ENCODE measurements at places on chromosomes 11 and 22.

GRCh38 chr11:106426696-106427095 is 349.2 kb downstream of the AASDHPPT start:
- no peak for DNase-seq

DNA sequence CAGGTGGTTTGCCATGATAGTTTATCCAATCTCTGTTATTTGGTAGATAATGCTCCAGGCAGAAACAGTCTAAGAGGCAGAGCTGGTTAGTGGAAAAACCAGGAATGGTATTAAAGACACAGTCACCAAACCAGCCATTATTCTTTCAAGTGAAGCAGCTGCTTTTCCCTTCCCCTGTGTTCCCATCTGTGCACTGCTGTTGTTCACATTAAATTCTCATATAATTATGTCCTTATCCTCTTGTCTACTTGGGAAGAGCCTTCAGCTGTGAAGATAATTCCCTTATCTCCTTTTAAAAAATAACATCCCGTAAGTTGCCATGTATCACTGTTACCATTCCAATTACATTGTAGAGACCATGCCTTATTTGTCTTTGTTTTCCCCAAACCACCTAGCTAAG is 5.2 kb upstream of the TBCEL start:
- DNase-seq, result no peak

- no peak for DNase-seq
These were observed 648 bp downstream of the DLG2 start for GRCh38 chr11:85626496-85626895.

DNA sequence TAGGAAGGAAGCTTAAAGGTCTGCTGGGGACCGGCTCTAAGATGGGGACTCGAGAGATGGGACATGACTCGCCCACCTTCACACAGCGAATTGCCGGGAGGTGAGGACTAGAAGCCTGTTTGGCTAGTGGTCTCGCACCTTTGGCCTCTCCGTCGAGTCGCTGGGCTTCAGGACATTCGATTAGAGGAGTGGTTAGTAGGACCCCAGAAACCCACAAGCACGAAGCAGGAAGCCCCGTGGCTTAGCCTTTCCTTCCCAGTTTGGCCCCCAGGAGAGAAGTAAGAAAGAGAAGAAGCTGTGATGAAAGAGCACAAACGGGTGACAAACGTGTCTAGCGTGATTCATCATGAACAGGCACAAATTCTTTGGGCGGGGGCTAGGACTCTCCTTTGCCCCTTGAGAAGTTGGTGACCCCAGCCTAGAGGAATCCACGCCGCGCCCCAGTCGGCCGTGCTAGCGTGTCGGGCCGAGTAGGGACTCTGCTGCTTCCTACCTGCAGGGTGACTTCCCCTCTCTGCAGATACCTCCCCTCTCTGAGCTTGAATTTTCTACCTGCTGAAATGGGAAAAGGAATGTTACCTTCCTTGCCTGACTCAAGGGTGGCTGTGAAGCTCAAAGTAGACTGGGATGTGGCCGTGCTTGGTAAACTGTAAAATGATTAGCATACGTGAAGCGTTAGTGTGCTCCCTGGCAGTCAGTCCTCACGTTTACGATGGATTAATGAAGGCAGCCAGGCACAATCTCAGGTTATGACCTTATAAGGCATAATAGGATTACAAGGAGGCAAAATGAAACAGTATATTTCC is 1.1 kb upstream of the ADM start:
- no peak for DNase-seq

DNA sequence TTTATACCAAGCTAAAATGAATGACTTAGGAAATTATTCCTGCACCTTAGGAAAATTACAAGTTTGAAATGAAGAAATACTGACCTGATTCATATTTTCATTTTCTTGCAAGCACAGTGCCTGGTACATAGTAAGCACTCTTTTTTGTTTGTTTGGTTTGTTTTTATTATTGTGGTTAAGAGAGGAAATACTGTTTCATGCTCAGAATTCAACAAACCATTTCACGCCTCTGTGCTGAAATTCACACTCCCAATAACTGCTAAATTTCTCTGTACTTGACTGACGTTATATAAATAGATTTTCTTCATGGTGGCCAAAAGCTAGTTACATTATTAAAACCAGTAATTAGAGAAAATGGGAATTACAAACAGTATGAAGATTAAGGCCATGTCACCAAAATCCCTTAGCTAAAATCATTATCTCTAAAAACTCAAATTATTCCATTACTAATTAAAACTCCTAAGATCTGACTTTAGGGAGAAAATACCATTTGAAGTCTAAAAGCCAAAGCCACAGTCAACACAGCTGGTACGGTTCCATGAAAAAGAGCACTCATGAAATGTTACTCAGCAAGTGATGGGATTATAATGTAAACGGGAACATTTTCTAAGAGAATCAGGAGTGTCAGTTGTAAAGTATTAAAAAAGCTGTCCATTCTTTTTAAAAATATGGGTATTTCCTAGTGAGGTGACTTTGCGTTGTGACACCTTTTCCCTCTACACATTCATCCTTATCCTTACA is 77.8 kb upstream of the DDI1 start:
- no peak for DNase-seq

- DNase-seq, result no peak
These were observed 72.4 kb upstream of the TMEM45B start for GRCh38 chr11:129743112-129743815.

DNA sequence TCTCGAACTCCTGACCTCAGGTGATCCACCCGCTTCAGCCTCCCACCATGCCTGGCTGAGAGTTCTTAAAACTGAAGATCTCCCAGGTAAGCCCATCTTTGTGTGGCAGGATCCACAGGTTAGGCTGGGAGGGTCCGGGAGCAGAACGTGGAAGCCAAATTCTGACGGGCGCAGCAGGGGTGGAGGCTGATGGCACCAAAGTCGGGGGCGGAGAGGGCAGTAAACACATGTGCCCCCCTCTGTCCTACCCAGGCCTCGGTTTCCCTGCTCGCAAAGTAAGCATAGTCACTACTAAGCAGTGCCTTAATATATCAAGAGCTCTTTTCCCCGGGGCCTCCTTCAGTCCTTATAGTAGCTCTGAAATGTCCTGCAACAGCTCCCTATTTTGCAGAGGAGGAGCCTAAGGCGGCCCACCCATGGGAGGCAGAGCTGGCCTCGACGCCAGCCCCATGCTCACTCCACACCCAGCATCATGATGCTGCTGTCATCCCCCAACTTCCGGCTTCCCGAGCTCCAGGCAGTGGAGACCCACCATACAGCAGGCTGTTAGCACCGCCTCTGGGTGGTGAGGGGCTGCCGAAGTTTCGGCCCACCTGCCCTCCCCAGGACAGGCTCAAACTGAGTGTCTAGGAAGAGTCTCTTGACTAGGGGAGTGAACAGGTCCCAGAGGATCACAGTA is 230.0 kb downstream of the CTTN start:
- DNase-seq, result no peak

DNA sequence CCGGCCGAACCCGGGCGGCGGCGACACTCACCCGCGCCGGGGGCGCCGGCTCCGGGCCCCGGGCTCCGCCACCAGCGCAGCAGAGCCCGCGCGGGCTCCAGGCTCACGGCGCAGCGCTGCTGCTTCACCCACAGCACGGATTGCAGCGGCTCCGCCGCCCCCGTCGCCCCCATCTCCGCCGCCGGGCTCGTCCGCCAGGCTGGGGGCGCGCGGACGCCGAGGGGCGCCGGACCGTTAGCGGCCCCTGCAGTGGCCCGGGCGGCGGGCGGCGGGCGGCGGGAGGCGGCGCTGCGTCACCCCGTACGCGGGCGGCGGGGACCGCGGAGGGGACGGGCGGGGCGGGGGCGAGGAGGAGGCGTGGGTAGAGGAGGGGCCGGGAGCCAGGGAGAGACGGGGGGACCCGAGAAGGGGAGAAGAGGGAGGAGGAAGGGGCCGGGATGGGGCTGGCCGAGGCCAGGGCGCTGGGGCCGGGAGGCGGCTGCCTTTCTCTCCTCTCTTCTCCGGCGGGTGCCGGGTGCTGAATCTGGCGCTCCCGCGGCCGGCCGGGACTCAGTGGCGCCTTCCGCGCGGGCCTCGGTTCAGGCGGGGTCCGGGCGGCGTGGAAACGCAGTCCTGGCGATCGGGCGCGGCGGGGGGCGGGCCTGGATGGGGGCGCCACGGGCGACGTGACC is at the start of gene CERK:
TSS of gene CERK (minus strand) at position 277 of the 671 bp plus-strand sequence. CDS start at position 173, 104 bp downstream.
- peak; percentile 77 for DNase-seq

DNA sequence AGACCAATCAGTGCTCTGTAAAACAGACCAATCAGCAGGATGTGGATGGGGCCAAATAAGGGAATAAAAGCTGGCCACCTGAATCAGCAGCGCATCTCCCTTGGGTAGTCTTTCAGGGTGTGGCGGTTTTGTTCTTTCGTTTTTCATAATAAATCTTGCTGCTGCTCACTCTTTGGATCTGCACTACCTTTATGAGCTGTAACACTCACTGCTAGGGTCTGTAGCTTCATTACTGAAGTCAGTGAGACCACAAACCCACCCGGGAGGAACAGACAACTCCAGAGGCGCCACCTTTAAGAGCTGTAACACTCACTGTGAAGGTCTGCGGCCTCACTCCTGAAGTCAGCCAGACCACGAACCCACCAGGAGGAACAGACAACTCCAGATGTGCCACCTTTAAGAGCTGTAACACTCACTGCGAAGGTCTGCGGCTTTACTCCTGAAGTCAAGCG is 175.5 kb upstream of the PDGFD start:
- no peak for DNase-seq

- no peak for DNase-seq
These were observed 6.2 kb upstream of the CUL5 start for GRCh38 chr11:108002476-108002875.

DNA sequence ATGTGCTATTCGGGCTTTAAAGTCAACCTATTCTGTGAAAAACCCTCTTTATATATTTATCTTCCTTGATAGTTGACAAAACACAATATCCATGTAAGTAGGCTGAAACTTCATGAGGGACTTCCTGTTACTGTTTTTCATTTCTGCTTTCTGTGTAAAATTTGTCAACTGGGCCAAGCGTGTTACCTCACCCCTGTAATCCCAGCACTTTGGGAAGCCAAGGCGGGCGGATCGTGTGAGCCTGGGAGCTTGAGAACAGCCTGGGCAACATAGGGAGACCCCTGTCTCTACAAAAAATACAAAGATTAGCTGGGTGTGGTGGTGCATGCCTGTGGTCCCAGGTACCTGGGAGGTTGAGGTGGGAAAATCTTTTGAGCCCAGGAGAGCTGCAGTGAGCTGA is 66.5 kb upstream of the SLC25A18 start:
- no peak for DNase-seq

Data from GM12892 (cell line).